Posterior cingulate gyrus (tissue), 11 donors: ENCODE measurements at places on chromosomes 2 and 18.
A peak's percentile ranks its signal among the peaks of the same experiment; 100 is the strongest.

DNA sequence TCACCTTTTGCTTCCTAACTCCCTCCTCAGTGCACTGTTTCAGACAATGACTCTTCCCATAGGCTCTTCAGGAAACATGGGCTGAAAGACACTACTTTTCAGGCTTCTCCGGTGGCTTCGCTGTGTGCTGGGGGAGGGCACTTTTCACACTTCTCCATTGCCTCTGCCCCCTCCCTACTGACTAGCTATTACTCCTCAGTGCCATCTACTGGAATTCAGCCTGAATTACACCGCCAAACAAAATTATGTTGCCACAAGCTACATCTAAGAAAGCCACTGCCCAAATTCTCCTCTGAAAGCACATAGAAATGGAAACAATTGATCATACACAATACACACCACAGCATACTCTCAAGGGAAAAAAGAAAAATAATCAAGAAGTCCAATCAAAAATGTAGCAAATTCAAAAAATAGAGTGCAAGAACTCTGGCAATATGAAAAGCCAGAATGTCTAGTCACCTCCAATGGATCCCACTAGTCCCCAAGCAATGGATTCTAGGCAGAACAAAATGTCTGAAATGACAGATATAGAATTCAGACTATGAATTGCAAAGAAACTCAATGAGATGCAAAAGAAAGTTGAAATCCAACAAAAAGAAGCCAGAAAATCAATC is 1139.4 kb upstream of the GYPC start:
- no peak for DNase-seq

GRCh38 chr2:44970846-44971450 is 29.4 kb downstream of the SIX3 start:
- DNase-seq: no peak

DNA sequence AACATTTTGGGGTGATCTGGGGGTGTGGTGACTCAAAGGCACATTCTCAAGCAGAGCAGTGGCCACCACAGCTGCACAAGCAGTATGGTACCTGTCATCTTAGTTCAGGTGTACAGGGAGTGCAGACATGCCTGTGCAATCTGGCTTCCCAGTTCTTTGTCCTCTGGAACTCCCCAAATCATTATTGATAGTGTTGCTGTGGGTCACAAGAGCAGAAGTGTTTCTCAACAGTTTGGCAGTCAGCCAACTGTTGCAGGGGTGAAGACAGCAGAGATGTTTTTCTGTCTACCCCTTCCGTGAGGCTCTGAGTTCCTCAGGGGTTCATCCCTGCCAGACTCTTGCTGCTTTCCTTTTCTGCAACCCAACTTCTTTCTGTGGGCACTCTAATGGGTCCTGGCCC is 206.5 kb upstream of the ZSWIM2 start:
- DNase-seq: no peak

- peak; percentile 63 for DNase-seq
Measured at GRCh38 chr2:239316562-239317465, 84.0 kb downstream of the HDAC4 start.

- no peak for DNase-seq
Measured at GRCh38 chr2:98936353-98937351, 627 bp upstream of the CRACDL start.
